CD8-positive, alpha-beta memory T cell (primary cell): ENCODE measurements at places on chromosomes 6 and 20. TPM values are rescaled to one million over a fixed set of nuclear protein-coding genes. Genes with fewer than 3 reads are reported as not detected.
A peak's percentile ranks its signal among the peaks of the same experiment; 100 is the strongest.

GRCh38 chr6:112298021-112298745 is 43.8 kb upstream of the LAMA4 start:
- DNase-seq = no peak

DNA sequence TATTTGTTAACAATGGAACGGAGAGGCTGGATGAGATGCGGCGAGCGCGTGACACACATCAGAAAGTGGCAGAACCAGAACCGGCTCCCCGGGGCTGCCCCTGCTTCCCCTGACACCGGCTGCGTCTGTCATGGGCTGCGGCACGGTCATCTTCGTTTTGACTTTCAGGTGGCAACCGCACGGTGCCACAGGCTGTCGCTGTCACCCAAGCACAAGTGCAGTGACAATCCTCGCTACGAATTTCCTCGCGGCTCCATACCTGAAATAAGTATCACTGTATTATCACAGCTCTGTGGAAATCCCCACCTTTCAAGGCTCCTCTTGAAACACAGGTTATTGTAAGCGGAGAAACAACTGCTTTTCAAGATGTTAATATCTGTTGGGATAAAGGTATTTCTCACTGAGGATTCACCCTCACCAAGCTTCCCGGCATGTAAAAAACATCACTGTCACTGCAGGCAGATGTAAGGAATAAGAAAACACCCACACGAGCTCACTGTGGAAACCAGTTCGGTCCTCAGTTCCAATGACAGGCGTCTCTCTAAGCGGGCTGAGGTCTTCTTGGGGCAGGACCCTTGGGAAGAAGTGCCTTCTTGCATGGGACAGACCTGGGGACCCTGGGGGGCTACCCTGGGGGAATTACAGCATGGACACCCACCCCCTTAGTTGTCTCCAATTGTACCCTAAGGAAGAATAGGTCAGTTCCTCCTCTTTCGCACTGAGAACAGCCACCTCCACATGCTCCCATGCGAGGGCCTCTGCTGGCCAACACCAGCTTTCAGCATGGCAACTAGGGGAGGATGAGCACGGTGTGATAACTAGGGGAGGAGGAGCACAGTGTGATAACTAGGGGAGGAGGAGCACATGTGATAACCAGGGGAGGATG is 86.3 kb downstream of the DACT2 start:
- DNase-seq = no peak

GRCh38 chr20:8213270-8213669 is 81.2 kb downstream of the PLCB1 start:
- no peak for DNase-seq

- no peak for DNase-seq
Measured at GRCh38 chr6:25341203-25341552, 62.0 kb downstream of the CARMIL1 start.

DNA sequence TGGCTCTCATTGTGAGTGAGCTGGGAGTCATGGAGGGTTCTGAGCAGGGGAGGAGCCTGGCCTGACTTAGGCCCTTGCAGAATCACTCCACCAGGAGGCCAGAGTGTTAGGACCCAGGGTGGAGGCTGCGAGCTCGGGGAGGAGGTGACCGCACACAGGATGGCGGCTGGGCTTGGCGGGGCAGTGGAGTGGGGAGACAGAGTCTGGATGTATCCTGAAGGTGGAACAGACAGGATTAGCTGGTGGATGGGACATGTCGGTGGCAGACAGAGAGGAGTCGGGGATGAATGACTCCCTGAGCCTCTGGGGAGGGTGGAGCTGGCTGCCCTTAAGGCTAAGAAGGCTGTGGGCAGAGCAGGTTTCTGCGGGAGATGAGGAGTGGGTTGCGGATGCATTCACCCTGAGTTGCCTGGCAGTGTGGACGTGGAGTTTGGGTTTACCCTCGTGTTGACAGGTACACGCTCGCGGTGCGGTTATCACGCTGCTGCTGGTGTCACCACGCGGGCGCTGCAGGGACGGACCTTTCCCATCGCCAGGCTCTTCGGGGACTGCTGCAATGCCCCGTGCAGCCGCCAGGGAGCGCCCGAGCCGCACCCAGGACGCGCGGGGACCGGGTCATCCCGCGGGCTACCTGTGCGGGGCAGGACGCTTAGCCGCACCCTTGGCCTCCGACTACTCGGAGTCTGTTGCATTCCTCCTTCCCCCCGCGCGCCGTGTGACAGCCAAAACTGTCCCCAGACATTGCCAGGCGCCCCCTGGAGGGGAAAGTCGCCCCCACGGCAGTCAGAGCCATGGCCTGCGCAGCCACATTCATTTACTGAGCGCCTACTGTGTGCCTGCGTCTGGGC is 43.0 kb upstream of the PTGIS start:
- peak; percentile 64 for DNase-seq

DNA sequence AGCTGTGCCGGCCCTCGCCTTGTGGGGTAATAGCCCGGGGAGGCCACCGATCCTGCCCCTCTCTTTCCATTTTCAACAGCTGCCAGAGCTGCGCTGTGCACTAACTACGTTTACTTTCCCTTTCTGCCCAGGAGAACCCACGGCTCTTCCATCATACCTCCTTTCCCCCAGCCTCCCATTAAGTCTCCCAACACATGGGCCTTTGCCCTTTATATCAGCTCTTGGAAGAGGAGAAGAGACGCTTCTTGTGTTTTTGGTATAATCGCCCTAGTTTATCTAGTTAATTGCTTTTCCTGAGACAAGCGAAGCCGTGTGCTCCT is 637 bp downstream of the UBR2 start:
- no peak for DNase-seq

- no peak for DNase-seq
Measured at GRCh38 chr6:170049641-170050561, 241.0 kb downstream of the DLL1 start.

- DNase-seq = no peak
Measured at GRCh38 chr6:40439026-40439800, 148.0 kb downstream of the LRFN2 start.

DNA sequence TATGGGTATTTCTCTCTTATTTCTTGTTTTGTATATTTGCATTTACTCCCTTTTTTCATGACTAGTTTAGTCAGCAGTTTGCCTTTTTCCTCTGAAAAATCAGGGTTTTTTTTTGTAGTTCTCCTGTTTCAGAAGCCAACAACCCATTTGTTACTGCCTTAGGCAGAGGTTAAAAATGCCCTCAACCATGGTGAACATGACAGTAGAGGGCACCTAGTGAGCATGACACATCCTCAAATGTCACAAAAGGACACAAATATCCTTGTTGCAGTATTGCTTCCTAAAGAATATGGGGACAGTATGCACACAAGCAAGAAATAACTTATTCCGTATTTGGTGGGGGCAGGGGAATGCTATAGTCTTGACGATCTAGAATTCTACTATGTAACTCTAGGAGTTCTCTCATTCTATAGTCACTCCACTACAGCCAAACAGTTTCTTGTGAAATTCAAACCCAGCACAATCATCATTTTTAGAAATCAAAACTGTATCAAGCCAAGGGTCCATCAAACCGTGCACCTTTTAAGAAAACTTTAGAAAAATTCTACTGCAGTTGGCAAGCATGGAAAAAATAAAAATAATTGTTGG is 47.0 kb downstream of the GOPC start:
- no peak for DNase-seq

DNA sequence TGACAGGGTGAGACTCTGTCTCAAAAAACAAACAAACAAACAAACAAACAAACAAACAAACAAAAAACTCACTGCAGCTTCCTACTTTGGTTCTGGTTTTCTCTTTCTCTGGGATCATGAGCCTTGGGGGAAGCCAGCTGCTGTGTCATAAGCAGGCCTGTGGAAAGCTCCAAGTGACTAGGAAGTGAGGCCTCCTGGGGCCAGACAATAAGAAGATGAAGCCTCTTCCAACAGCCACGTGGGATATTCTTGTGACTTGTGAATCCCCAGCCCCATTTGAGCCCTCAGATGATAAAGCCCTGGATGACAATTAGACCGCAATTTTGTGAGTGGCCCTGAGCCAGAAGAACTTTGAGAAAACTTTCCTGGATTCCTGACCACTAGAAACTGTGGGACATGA is 11.4 kb downstream of the HLA-A start:
- no peak for DNase-seq

Gene PKIB
- not detected for total RNA-seq

Gene LIN28B
- not detected for total RNA-seq

Gene MRAP2
- total RNA-seq = not detected

Gene MYB
- total RNA-seq = 44.2 TPM

Gene CLIC5
- 7.2 TPM for total RNA-seq

Gene FAM83C
- total RNA-seq = not detected

Gene RNF182
- total RNA-seq = not detected

Gene CAGE1
- not detected for total RNA-seq
